ENCODE measurements at places on chromosomes 1 and 21. TPM values are rescaled to one million over a fixed set of nuclear protein-coding genes. Genes with fewer than 3 reads are reported as not detected.

GRCh38 chr1:61370177-61370912, 288.0 kb downstream of the NFIA start:
- DNase-seq: no peak

DNA sequence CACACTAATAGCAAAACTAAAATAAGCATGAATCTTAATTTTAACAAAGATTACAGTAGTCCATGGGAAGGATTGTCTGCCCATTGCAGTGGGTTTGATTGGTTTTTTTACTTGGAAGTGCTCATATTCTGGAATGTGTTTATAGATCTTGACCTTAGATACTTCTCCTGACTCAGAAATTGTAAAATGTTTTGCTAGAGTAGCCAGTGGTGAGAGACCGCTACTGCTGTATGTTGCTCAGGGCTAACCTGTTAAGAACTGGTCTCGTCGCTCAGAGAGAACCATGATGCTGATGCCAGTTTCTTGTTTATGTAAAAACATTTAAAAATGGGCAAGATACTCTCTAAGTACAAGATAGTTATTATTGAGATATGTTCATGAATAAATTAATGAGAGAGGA, 99.9 kb downstream of the ROR1 start:
- no peak for DNase-seq

IARS2 gene
- 22.5 TPM for polyA plus RNA-seq

EFHD2 gene
- 18.9 TPM for polyA plus RNA-seq

- no peak for DNase-seq
Observed at GRCh38 chr1:59063501-59063900, 233.4 kb upstream of the FGGY start.

ADGRL2 gene
- polyA plus RNA-seq: 24.2 TPM

DNA sequence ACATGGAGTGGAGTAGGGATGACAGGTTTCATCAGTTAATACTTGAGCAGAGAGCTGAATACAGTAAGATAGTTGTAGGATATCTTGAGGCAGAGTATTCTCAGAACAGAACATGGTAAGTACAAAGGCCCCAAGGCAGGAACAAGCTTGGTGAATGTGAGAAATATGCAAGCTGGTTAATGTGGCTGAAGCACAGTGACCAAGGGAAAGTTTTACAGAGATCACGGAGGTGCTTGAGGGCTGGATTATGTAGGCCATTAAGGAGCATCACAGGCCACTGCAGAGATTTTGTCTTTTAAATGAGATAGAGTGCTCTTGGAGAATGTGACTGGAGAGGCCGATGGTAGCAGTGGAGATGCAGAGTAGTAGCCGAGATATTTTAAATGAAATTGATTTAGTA, 54.0 kb upstream of the BOLA1 start:
- DNase-seq: no peak

- DNase-seq: no peak
Observed at GRCh38 chr21:8994640-8995511, 1526.5 kb upstream of the TPTE start.

DNA sequence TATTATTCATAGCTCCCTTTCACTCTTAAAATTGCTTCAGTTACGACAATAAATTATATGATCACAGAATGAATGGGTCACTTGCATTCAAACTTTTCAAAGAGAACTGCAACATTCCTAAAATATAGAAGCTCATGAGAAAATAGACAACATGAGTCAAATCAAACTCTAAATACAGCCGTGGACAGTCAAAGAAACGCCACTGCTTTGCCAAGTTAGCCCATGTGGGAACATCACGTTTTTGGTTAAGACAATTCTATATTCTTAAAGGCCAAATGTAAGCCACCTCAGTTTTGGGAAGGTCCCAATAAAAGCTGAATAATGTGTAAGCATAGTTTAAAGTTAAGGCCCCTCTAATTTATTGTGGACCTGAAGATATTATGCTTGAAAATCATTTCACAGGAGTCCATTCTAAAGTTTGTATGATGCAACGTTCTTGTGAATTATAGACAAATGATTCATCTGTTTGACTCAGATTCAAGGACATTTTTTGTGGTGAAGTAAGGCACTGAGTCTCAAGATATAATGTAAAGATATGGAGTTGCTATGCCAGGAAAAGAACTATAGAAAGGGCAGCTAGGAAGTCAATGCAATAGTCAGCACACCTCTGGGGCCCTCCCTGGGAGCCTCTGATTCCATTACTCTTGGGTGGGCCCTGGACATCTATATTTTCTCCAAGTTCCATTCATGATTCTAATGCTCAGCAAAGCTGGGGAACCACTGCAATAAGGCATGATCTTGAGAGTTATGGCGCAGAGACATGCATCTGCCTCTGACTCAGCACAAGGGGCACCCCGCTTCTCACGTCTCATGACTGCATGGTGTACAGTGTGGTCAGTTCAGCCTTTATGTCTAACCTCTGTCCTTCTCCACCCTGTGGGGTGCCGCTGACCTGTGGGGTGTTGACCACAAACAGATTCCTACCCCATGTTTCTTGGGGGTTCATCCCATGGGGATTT, 33.9 kb downstream of the ETS2 start:
- DNase-seq: peak; percentile 68

GRCh38 chr1:81310250-81310649, 490.5 kb upstream of the ADGRL2 start:
- no peak for DNase-seq

SLC27A3 gene
- polyA plus RNA-seq: 25.4 TPM

GRCh38 chr1:204545202-204545601, 29.0 kb downstream of the MDM4 start:
- DNase-seq: no peak

GRCh38 chr21:41651406-41651805, 115.4 kb downstream of the RIPK4 start:
- DNase-seq: no peak

APCS gene
- not detected for polyA plus RNA-seq

DNA sequence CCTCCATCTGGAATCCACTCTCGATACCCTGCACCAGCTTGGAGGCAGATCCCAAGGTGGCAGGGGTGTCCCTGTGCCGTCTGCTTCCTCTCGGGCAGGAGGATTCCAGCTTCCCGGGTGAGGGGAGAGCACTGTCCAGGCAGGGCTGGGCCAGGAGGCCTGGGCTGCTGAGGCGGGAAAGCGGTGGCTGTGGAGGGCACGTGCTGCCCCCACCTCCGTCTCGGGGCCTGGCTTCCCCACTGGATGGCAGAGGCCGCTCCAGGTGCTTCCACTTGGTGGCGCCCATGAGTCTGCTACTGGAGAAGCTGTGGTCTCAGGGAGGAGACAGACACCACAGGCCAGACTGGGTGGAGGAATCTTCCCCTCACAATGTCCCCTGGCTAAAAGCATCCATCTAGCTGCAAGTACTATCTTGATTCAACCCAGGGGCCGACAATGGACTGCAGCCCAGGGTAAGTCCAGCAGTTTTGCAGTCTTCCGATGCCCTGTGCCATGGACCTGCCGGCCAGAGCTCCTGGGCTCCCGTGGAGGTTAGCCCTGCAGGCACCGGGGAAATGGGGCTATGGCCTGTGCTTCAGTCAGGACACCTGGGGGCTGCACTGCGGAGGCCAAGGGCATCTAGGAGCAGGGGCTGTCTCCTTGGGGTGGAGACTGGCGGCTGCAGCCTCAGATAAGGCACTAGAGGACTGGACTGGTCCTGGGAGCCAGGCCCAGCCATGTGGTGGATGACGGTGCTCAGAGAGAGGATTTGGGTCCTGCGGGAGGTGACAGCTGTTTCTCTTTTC, 41.3 kb upstream of the EIF4G3 start:
- DNase-seq: no peak

DNA sequence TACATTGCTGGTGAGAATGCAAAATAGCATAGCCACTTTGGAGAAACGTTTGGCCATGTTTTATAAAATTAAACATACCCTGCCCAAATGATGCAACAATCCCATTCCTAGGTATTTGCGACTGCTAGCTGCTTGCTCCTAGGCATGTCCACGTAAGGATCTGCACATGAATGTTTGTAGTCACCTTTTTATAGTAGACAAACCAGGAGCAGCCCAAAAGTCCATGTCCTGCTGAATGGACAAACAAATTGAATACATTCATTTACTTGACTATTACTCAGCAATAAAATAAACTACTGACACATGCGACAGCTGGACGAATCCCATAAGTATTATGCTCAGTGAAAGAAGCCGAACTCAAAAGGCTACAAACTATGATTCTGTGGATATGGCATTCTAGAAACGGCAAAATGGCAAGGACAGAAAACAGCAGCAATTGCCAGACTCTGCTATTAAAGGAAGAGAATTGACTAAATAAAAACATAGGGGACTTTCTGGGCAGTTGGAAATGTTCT, 161.9 kb upstream of the GALNT2 start:
- DNase-seq: no peak
